ENCODE measurements at places on chromosomes 12 and 14.
A peak's percentile ranks its signal among the peaks of the same experiment; 100 is the strongest.

DNA sequence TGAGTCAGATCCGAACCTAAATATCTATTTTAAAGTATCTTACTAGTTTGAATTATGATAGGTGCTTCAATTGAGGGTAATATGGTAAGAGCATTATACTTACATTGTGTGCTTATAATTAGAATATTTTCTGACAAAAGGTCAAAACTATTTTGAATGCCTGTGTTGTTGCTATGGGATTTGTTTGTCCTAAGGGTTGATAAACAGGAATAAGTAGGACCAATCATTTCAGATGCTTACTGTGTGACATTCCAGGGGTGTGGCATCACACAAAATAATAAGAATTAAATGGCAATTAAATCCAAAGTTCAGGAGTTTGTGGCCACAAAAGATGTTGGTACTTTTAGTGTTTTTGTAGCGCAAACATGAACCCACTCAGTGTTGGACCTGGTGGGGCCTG lies 256.2 kb upstream of the DDHD1 start:
- no peak for DNase-seq

- peak; percentile 71 for DNase-seq
Measured at GRCh38 chr14:65333943-65334687, 78.4 kb upstream of the FUT8 start.

DNA sequence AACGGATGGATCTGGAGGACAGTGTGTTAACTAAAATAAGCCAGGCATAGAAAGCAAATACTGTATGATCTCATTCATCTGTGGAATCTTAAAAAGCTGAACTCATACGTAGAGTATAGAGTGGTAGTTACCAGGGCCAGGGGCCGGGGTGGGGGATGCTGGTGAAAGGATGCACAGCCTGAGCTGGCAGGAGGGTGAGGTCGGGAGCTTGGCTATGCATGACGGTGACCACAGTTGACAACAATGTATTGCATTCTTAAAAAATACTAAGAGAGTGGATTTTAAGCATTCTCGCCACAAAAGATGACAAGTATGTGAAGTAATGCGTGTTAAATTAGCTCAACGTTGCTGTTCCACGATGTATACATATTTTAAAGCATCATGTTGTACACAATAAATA lies 351.3 kb downstream of the TMEM121 start:
- peak; percentile 8 for DNase-seq

GRCh38 chr12:58537278-58537677 lies 383.0 kb downstream of the LRIG3 start:
- DNase-seq, result no peak

DNA sequence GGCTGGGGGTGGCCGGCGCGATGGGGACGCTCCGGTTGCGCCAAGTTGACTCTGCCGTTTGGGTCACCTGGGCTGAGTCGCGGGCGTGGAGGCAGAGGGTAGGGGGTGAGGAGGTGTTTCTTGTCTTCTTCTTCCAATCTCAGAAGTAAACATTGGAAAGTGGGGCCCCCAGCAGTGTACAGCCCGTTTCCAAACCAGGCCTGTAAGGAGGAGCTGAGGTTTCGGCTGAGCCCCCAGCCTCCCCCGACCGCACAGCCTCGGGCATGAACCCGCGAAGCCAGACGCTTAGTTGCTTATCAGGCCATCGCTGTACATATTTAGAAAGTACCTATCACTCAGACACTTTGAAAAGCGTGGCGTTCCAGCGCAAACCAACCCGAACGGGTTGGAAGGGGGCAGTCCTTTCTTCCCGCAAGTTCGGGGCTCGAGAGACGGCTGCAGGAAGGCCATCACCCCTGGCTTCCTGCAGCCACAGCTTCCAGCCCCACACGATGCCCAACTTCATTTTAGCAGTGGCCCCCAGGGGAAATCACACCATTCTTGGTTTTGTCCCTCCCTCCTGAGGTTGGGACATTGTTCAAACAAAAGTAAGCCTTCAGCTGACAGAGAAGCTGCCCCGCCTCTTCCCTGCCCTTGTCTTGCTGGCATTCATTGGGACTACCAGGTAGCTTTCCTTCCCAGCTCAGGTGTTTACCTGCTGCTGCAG lies 164.1 kb downstream of the ZFP36L1 start:
- DNase-seq, result no peak

GRCh38 chr12:121751034-121751433 lies 38.5 kb downstream of the TMEM120B start:
- DNase-seq, result no peak

- DNase-seq, result no peak
Measured at GRCh38 chr12:54207539-54208294, 18.9 kb upstream of the SMUG1 start.

DNA sequence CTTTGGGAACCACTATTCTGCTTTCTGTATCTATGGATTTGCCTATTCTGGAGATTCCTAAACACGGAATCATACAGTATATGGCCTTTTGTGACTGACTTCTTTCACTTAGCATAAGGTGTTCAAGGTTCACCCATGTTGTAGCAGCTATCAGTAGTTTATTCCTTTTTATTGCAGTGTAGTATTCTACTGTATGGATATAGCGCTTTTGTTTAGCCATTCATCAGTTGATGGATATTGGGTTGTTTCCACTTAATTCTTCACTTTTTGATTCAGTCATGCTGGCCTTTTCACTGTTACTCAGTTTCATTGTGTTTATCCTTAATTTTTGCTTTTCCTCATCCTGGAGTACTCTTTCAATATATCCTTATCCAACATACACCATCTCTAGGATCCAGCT lies 5.1 kb downstream of the PPP4R4 start:
- no peak for DNase-seq

- DNase-seq, result no peak
Measured at GRCh38 chr14:66425402-66425801, 60.8 kb upstream of the CCDC196 start.

DNA sequence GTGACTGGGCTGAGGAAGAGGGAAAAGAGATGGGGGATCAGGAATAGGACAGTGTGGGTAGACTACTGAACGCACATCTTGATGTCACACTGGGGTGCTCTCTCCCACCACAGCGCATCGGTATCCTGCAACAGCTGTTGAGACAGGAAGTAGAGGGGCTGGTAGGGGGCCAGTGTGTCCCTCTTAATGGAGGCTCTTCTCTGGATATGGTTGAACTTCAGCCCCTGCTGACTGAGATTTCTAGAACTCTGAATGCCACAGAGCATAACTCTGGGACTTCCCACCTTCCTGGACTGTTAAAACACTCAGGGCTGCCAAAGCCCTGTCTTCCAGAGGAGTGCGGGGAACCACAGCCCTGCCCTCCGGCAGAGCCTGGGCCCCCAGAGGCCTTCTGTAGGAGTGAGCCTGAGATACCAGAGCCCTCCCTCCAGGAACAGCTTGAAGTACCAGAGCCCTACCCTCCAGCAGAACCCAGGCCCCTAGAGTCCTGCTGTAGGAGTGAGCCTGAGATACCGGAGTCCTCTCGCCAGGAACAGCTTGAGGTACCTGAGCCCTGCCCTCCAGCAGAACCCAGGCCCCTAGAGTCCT lies 6.9 kb downstream of the C1QL4 start:
- DNase-seq, result no peak

DNA sequence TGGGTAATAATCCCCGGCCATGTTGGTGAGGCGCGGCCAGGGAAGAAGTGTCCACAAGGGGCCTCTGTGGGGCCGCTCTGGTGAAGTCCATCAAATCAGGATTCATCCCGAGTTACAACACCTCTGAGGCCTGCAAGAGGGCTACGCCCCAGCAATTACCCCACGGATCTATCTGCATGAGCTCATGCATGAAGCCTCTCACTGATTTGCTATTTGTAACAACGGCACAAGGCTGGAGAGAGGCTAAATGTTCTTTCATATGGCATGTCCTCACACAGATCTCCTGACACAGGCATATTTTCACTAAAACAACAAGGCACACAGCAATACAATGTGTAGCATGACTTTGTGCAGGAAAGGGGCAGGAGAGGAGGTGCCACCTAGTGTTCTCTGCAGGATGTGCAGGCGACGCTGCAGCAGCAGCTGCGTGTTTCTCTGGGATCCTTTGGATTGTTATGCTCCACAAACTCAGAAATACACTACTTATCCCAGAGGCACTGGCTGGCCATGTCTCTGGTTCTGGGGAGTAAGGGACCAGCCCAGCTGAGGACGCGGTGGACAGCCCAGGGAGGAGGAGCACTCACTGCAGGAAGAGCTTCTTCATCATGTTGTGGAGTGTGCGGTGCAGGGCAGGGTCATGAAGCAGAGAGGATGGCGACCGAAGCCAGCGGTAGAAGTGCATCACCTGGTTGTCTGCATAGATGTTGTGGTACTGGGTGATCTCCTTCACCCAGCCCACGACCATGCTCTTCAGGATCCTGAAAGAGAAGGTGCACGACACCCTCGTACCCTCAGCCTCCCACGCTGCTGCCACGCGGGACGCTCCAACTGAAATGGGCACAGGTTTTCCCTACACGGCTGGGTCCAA lies 20.2 kb downstream of the P2RX2 start:
- DNase-seq, result no peak

DNA sequence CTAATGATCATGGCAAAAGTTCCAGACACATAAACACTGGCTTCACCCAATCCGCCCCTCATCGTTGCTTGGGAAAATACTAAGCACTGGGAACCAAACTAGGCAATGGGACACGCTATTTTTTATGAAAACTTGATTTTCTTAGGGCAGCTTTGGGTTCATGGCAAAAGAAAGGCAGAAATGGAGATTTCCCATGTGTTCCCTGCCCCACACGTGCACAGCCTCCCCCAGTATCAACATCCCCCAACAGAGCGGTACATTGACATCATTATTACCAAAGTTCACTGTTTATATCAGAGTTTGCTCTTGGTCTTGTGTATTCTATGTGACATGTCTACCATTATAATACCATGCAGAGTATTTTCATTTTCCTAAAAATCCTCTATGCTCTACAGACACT lies 71.0 kb downstream of the DBX2 start:
- no peak for DNase-seq

DNA sequence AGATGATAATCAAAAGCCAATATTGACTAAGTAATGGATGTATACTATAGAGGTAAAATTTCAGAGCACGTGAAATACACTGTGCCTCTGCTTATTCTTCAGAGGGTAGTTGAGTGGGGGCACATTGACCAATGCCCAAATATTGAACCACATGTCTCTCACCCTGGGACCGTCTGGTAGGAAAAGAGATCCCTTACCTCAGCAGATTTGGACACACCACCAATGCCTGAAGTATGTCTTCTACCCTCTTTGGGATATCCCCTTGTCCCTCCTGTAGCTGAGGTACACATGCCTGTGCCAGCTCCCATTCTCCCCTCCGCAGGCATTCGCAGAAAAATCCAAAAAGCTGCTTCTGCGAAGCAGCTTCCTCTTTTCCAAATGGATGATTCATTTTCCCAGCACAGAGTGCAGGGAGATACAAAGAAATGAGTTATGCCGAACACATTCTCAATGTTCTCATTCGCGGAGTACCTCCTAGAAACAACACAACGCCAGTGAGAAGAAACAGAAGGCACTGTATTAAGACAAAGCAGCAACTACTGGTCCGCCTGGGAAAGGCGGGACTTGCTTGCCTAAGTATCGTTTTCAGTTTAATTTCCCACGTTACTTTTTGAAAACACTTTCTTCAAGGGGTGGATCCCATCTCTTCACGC lies 691 bp downstream of the ZFYVE26 start:
- DNase-seq, result no peak

- DNase-seq, result no peak
Measured at GRCh38 chr12:89878327-89878726, 169.7 kb upstream of the ATP2B1 start.

GRCh38 chr14:54252072-54252730 lies 144.6 kb upstream of the CDKN3 start:
- no peak for DNase-seq

DNA sequence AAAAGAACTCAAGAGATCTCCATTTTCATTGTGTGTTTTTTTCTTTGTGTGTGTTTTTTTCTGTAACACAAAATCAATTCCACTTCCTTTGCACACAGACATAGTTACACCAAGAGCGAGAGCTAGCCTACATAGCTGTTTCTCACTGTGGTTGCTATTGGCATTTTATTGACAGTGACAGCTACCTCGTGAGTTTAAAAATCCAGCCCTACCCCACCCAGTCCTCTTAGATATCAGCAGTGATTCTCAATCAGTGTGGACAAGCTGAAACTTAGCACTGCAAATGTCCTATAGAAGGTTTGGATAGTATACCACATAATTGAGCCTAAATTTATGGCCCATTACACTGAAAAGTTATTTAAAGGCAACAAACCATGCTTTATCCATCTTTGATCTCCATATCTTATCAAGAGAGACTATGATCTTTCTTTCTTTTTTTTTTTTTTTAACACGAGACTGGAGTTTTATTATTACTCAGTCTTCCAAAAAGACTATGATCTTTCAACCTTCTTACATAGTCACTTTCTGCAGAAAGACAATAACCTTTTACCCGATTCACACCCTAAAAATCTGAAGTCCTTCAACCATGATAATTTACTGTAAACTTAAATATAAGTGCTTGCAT lies 46.8 kb downstream of the ATP2B1 start:
- DNase-seq, result no peak

DNA sequence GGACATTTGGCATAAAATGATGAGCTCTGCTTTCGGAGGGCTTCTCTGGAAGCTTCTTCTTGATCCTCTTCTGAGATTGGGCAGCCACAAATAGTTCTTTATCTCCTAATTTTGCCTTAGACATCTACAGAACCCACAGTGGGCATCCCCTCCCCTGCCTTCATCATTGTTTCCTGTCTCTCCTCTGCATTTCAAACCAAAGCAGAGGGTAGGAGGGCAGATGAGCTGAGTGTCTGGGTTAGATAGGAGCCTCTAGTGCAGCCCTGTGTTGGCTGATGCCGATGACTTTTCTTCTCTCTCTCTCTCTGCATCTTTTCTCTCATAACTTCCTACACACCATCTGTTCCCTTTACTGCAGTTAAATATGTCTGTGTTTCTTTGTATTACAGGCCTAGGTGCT lies 8.5 kb upstream of the IL26 start:
- DNase-seq, result no peak
